Right renal cortex interstitium (tissue), 3 donors: ENCODE measurements at places on chromosomes 12 and 14. TPM values are rescaled to one million over a fixed set of nuclear protein-coding genes. Genes with fewer than 3 reads are reported as not detected.

The TAS2R7 gene
- polyA plus RNA-seq: not detected

The KCNA1 gene
- 0.07 TPM for polyA plus RNA-seq

The NEUROD4 gene
- not detected for polyA plus RNA-seq

The AMHR2 gene
- 0.39 TPM for polyA plus RNA-seq

The SCYL2 gene
- 52.8 TPM for polyA plus RNA-seq

The TPPP2 gene
- polyA plus RNA-seq: 3.7 TPM

The KRT78 gene
- polyA plus RNA-seq: not detected

The RD3L gene
- not detected for polyA plus RNA-seq

The IGF1 gene
- 5.3 TPM for polyA plus RNA-seq

The APOLD1 gene
- 8.9 TPM for polyA plus RNA-seq

The MYO1A gene
- polyA plus RNA-seq: 0.10 TPM

The TMEM116 gene
- 38.2 TPM for polyA plus RNA-seq

The CAPZA3 gene
- polyA plus RNA-seq: 0.15 TPM

The CFAP54 gene
- 2.3 TPM for polyA plus RNA-seq

The REM2 gene
- polyA plus RNA-seq: 1.5 TPM

The CCDC196 gene
- not detected for polyA plus RNA-seq

The KCNC2 gene
- polyA plus RNA-seq: 0.44 TPM

The OLR1 gene
- polyA plus RNA-seq: 1.1 TPM

The PRIMA1 gene
- 1.4 TPM for polyA plus RNA-seq

The SLC25A21 gene
- polyA plus RNA-seq: 3.4 TPM

The FAIM2 gene
- 2.8 TPM for polyA plus RNA-seq

The TAS2R43 gene
- not detected for polyA plus RNA-seq

The PRB2 gene
- not detected for polyA plus RNA-seq

The RHOF gene
- 9.6 TPM for polyA plus RNA-seq

The GPR65 gene
- 0.64 TPM for polyA plus RNA-seq

The SYNDIG1L gene
- polyA plus RNA-seq: 0.18 TPM

The BMP4 gene
- polyA plus RNA-seq: 40.8 TPM

The ANO2 gene
- 4.1 TPM for polyA plus RNA-seq

The ARHGDIB gene
- polyA plus RNA-seq: 58.5 TPM

The TAS2R30 gene
- polyA plus RNA-seq: 0.21 TPM

The SLC15A4 gene
- 30.9 TPM for polyA plus RNA-seq

The TAS2R19 gene
- 0.94 TPM for polyA plus RNA-seq

The GLT8D2 gene
- 15.5 TPM for polyA plus RNA-seq

The RPL36AL gene
- polyA plus RNA-seq: 210 TPM

The PAX9 gene
- polyA plus RNA-seq: 0.28 TPM

The MYH6 gene
- 0.19 TPM for polyA plus RNA-seq

The SINHCAF gene
- polyA plus RNA-seq: 297 TPM

The POU6F1 gene
- polyA plus RNA-seq: 6.7 TPM

The OR6C2 gene
- not detected for polyA plus RNA-seq

The FITM1 gene
- 0.86 TPM for polyA plus RNA-seq

The ZFHX2 gene
- polyA plus RNA-seq: 7.3 TPM

The CMKLR1 gene
- polyA plus RNA-seq: 4.3 TPM

The OR4N5 gene
- not detected for polyA plus RNA-seq

The LMNTD1 gene
- not detected for polyA plus RNA-seq

The KLHL33 gene
- polyA plus RNA-seq: 0.45 TPM

The IFNG-AS1 gene
- polyA plus RNA-seq: 0.14 TPM

The CCDC197 gene
- not detected for polyA plus RNA-seq

The ABCC9 gene
- polyA plus RNA-seq: 22.5 TPM

The ESPL1 gene
- 8.0 TPM for polyA plus RNA-seq

The GARIN6 gene
- not detected for polyA plus RNA-seq
